ENCODE measurements at places on chromosomes 12 and 14.

- DNase-seq = no peak
Observed at GRCh38 chr12:94273272-94273671, 124.9 kb downstream of the PLXNC1 start.

GRCh38 chr12:121753844-121754264 lies 39.6 kb downstream of the RHOF start:
- DNase-seq = no peak

- DNase-seq = no peak
Observed at GRCh38 chr14:89978656-89979055, 22.9 kb downstream of the TDP1 start.

GRCh38 chr14:63308723-63309317 lies 9.9 kb downstream of the GPHB5 start:
- DNase-seq = no peak

GRCh38 chr12:77746096-77746495 lies 84.6 kb upstream of the NAV3 start:
- DNase-seq = no peak

GRCh38 chr12:49876070-49876469 lies 27.6 kb downstream of the FAIM2 start:
- no peak for DNase-seq

DNA sequence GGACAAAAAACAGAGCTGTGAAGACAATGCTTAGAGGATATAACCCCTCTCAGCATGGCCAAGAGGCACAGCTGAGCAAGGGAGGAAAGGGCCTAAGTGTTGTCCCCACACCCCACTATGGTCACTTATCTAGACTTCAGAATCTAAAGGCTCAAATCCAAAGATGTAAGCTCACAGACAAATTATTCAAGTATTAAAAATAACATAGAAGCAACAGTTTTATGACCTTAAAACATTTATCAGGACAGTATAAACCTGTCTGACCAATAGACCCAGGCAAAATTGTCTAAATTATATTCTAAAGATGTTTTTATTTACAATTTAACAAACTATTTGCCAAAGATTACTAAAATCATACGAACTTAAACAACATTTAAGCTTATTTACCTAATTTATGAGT lies 28.1 kb upstream of the PRICKLE1 start:
- DNase-seq = no peak

- DNase-seq = no peak
Observed at GRCh38 chr12:130970165-130970907, 16.6 kb downstream of the ADGRD1 start.

DNA sequence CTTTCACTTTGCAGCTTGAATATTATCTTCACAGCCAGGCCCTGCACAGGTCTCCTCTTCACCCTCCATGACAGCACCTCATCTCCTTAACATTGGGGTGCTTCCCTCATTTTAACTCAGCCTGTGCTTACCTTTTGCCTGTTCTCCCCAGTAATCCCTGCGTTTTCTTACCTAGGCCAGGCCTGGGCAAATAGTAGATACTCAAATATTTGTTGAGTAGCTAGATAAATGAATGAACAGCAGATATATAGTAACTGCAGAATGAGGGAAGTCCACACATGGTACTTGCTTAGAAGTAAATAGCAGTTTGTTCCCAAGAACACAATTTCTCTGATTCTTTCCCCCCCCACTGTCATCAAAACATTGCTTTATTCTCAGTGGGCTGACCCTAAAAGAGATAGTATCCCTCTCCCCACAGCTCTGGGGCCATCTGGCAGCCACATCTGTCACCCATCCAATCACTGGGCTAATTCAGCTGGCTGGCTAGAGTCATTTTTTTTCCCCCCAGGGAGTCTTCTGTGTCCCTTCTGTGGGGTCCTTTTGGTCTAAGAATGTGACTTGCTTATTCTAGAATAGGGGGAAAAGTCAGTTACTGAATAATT lies 43.2 kb downstream of the APPL2 start:
- no peak for DNase-seq

- DNase-seq = no peak
Observed at GRCh38 chr12:91819132-91819447, 326.6 kb downstream of the BTG1 start.

- no peak for DNase-seq
Observed at GRCh38 chr12:58504143-58504938, 416.0 kb downstream of the LRIG3 start.

GRCh38 chr14:41773536-41774279 lies 167.0 kb downstream of the LRFN5 start:
- DNase-seq = no peak

- no peak for DNase-seq
Observed at GRCh38 chr12:107103097-107103496, 9.7 kb upstream of the CRY1 start.

- DNase-seq = no peak
Observed at GRCh38 chr12:110916295-110916875, 4.0 kb downstream of the MYL2 start.

DNA sequence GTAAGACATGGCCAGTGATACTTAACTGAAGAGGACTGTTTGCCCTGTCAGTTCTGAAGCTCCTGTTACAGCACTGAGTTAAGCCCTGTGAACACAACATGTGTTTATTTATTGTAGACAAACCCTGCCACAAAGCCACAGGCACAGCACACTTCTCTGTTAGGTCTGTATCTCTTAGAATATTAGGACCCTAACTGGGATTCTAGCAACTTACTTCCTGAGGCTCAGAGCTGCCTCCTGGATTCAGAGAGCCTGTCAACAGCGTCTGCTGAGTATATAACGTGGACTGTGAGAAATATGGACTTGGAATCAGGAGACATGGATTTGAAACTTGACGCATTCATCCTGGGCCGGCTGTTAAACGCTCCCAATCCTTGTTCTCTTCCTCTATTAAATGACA lies 135.0 kb upstream of the HIF1A start:
- DNase-seq = no peak

- no peak for DNase-seq
Observed at GRCh38 chr14:49778421-49778820, 10.5 kb downstream of the KLHDC2 start.

DNA sequence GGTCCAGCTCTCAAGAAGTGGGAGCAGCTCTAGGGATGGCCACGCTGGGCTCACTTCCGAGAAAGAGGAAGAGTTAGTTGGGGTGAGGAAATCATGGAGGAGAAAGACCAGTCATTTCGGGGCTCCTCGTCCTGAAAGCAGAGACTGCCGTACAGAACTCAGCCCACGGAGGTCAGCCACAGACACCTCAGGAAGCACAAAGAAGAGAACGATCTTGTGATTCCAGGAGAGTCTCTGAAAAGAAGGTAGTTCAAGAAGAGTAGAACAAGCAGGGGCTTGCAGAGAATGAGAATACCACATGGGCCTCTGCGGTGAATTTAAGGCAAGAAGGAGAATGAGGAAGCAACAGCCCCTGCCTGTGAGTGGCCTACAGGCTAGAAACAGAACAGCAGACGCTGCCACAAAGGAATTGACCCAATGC lies 311.9 kb downstream of the CACNA1C start:
- DNase-seq = no peak

DNA sequence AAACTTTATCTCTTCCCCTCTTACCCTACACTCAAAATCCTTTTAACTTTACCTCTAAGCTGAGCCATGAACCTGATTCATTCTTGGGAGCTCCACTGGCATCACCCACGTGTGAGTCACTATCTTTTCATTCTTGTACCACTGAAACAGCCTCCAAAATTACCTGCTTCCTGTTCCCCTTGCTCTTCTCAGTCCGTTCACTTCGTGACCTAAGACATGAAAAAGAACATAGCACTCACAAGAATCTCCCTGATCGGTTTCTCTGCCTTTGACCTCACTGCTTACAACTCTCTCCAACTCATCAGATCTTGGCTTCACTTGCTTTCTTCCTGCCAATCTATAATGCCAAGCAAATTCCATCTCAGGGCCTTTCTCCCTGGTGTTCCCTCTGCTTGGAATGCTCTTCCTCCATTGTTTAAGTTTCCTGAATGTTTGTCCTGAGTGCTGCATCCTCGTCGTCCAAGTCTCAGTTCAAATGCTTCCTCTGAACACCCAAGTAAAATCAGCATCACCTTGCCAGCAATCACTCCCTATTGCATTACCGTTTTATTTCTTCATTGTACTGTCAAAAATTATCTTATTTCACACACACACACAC lies 9.2 kb downstream of the GLIPR1 start:
- DNase-seq = no peak

DNA sequence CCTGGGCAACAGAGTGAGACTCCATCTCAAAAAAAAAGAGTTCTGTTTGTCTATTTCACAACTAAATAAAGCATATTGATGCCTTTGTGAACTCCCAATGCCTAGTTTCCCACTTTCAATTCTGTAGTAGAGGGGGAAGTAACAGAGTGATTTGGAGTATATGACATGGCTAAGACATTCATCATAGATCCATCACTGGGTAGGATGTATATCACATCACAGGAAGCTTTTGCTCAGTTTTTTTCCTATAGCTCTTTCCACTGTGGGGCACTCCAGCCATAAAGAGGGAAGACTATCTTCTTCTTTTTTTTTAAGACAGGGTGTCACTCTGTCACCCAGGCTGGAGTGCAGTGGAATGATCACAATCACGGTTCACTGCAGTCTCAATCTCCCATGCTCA lies 154.0 kb upstream of the BCL2L14 start:
- DNase-seq = no peak

DNA sequence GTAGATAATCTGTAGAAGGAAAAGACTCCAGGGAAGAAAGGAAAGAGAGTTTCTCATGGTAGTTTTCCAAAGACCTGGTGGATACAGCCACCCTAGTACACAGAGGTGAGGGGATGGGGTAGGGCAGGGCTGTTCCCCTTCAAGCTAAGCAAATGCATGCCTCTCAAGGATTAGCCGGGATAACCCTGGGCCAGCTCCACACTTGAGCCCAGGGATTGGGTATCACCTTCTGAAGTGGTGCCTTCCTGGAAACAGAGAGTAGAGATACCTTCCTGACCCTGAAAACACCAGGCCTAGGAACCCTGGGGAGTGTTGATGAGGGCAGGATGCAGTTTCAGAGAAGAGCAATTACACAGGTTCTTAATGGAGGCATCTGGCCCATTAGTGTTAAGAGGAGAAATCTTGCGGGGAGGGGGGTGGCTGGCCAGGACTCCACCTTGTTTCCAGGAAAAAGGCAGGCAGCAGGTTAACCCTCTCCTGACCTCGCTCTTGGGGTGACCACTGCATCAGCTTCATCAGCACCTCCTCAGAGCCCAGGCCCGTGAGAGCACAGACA lies 106.9 kb upstream of the TMEM233 start:
- no peak for DNase-seq

GRCh38 chr12:16307856-16308475 lies 30.5 kb upstream of the SLC15A5 start:
- DNase-seq = no peak

- no peak for DNase-seq
Observed at GRCh38 chr14:104150136-104151025, 12.0 kb downstream of the KIF26A start.

DNA sequence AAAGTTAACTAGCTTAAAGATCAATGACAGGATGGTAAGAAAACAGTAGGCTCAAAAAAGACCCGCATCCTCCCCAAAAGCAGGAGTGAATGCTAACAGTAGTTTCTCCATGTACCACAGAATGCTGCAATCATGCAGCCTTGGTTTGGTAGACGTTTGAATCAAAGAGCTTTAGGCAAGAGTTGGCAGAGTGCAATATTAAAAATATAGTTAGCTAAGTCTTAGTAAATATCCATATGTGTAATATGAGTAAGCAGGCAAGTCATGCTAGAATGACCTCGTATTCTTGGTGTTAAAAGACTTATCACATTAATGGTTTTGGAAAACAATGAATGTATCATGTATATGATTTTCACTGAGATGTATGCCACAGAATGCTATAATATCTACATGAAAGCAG lies 18.8 kb upstream of the KLRF1 start:
- no peak for DNase-seq

- DNase-seq = no peak
Observed at GRCh38 chr12:53659011-53659551, 16.8 kb downstream of the ATP5MC2 start.

DNA sequence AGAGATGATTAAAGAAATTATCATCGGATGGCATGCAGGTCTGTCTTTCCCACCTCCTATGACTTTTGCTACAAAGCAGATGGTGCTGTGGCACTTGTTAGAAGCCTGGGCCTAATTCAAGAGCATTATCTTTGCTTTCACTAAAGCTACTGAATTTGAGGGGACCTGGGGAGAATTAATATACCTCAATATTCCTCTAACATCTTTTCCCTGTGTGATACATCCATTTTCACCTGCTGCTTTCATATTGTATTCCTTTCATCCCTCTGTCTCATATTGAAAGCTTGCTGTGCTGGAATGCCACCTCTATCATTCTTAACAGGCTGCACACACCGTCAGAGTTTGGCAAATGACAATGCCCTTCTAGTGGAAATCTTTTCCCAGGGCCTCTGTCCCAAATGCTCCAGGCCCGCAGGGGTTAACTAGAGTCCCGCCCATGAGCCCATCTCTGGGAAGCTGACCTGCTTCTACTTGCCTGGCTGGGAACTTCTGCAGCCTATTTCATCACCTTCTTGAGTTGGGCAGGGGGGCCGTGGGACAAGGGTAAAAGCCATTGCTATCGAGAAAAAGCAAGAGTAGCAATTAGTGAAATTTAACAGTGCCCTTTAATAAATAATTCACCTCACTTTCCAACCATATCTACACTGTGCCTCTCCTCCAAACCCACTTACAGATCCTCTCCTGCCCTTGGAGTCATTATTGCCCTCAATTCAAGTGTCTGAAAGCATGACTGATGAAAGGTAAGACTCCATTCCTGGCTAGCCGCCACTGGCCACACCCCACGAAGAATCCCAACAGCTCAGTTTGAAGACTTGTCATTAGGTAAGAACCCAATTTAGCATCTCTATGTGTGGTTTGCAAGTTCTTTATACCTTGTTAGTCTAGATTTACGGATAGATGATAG lies 126.7 kb upstream of the BTG1 start:
- DNase-seq = no peak

GRCh38 chr12:118611295-118611694 lies 234.9 kb downstream of the SUDS3 start:
- DNase-seq = no peak

DNA sequence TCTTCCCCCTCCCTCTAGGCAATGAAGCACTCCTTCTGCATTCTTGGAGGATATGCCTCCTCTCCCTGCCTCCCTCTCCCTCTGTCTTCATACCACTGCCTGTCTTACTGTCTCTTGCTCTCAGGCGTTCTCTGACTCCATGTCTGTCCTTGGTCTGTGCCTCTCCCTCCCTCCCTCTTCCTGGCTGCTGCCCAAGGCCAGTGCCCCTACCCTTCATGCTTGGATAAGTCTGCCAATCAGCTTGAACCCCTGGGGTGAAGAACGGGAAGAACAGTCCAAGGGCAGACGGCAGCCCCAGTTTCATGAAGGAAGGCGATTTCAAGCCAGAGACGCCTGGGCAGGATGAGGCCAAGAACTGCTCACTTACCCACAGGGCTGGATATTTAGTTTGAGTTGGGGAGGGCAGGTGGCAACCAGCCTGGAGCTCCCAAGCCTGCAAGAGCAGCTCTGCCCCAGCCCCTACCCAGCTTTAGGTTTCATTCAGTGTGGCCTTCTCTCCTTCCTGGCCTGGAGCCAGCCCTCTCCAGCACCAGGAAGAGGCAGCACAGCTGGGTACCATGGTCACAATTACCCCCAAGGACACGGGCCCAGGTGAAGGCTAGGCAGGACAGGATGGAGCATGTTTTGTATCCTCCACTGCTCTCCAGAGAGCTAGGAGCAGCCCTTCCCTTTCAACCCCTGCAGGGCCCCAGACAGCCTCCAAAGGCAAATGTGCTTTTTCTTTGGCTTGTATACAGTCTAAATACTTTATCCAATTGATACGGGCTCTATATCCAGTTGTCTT lies 35.8 kb upstream of the LTBP2 start:
- no peak for DNase-seq

- no peak for DNase-seq
Observed at GRCh38 chr14:32251530-32251929, 48.5 kb upstream of the RNU6-8 start.
